ENCODE measurements at places on chromosomes 6 and 20.
A peak's percentile ranks its signal among the peaks of the same experiment; 100 is the strongest.

DNA sequence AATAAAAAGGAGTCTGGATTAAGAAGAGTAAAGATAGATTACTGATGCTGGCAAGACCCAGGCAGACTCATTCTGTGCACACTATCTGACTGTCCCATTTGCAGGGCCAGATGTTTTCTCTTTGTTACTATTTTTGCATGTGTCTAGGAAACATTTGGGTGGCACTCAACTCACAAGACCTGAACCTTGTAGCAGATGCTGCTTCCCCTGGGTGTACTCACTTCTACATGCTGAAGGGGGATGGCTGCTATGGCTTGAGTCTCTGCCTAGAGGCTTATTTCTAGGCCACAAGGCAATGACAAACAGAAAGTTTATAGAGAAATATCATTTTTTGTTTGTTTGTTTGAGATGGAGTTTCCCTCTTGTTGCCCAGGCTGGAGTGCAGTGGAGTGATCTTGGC, 351.4 kb downstream of the FOXA2 start:
- DNase-seq: no peak

GRCh38 chr6:128479048-128479666, 41.2 kb downstream of the PTPRK start:
- no peak for DNase-seq

GRCh38 chr6:108621117-108621516, 60.4 kb downstream of the FOXO3 start:
- DNase-seq: no peak

DNA sequence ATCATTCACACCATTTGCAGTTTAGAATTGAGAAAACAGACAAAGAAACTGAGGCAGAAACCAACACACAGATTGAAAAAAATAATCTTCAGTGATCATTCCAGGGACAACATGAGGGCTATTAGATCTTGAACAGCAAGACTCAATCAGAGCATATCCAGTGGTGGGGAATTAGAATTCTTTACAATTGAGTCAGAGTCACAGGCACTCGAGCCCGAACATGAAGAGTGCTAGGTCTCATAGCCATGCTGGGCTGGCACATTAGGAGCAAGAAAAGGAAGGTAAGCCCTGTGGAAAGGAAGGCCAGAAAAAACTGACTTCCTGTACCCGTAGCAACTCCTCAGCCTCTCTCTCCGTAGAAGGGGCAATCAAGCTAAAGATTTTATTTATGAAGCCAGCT, 419.9 kb downstream of the HAO1 start:
- no peak for DNase-seq

DNA sequence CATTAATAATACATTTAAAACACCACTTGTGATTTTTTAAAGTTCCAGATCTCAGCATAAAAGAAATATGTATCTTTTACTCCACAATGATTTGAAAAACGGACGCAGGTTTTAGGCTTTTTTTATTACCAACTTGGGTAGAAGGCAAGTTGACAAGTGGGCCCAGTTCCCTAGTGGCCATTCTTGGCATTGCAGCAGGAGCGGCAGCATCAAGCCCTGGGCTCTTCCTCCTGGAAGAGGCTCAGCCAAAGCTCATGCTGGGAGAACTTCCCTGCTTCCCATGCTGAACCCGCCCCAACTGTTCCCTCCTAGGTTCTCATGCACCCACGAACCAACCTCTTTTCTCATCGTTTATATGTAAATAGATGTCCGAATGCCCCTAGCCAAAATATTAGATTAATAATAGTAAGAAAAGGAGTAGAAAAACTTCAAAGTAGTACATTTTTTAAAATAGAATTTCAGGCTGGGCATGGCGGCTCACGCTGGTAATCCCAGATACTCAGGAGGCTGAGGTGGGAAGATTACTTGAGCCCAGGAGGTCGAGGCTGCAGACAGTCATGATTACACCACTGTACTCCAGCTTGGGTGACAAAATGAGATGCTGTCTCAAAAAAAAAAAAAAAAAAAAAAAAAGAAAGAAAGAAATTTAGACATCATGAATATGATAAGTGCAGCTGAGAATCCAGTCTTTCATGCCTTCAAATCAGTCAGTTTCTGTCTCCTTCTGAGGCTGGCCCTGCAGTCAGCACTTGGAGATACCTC, 18.2 kb upstream of the MYB start:
- DNase-seq: no peak

- DNase-seq: no peak
Observed at GRCh38 chr6:119133400-119133799, 54.9 kb upstream of the FAM184A start.

DNA sequence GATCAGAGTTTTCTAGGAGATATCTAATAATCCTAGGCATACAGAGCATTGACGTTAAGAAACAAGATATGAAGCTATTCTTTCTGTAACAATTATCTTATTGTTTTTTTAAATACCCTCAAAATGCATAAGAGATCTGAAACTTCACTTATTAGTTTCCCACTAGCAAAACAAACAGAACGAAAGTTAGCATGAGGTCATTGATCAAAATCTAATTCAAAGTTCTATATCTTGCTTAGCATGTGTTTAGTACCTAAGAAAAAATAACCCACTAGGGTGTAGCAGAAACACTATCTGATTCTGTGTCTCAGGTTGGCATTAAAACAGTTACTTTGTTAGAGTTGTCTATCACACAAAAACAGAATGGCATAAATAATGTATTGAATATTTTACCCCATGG, 1288.4 kb downstream of the EPHA7 start:
- no peak for DNase-seq

DNA sequence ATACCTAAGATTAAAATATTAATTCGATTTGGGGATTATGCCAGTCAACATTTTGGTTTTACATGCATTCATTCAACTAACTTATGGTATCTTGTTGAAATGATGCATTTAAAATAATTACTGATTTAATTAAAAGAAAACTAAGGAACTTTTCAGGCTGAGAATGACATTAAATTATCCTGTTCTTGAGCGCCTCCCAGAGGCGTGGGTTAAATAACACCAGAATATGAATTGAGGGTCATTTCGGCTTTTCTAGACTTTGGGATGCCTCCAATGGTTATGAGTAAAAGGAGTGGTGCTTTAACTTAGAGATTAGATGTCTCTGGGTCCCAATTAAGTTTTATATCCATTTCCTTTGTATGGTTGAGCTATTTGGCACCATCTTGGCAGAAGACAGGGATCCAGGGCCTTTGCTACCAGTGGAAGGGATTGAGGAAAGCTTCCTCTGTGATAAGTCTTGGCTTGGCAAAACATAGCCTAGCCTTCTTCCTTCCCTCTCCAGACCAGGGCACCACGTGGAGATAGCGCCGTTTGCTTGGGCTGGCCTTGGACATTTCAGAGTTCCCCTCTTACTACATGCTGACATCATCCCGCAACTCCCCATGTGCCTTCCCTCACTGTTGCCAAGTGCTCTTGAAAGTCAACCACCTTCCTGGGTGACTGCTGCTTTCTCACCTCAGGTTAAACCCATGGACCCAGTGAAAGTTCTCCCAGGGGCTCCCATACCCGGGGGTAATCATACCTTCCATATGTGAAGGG, 28.7 kb downstream of the GNAS start:
- no peak for DNase-seq

DNA sequence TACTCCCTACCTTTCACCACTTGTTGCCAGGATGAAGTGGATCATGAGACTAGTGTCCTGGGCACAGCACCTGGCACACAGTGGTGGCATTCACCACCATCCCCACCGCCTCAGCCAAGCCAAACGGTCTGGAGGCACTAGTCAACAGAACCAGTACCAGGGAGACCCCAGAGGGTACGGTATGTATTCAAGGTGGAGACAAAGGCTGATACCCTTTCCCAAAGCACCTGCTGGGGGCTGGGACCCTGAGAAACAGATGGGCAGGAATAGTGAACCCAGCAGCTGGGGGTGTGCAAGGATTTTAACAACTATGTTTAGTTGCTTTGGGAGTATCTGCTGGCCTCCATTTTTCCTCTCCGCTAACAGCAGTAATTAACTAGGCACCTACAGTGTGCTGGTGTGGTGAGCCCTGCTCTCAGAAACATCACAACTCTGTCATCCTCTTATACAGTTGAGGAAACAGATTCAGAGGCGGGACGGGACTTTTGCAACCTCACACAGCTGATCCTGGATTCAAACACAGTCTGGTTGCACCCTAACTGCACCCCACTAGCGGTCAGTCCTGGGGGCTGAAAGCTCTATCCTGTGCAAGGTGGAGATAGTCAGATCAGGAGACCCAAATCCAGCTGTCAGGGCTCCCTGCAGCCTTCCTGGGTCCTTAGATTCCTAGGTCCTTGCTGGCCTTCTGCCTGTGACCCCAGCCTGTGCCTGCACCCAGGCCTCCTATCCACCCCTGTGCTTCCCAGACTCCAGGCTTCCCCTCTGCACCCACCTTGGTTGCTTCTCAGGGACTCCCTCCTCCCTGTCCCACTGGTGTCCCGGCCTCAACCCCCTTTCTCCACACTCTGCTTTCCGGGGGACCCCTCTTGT, 1.2 kb downstream of the SNTA1 start:
- DNase-seq: peak; percentile 36

GRCh38 chr6:41713159-41713649, 22.2 kb downstream of the TFEB start:
- DNase-seq: no peak

GRCh38 chr6:122730775-122731386, 48.6 kb upstream of the FABP7 start:
- DNase-seq: no peak

DNA sequence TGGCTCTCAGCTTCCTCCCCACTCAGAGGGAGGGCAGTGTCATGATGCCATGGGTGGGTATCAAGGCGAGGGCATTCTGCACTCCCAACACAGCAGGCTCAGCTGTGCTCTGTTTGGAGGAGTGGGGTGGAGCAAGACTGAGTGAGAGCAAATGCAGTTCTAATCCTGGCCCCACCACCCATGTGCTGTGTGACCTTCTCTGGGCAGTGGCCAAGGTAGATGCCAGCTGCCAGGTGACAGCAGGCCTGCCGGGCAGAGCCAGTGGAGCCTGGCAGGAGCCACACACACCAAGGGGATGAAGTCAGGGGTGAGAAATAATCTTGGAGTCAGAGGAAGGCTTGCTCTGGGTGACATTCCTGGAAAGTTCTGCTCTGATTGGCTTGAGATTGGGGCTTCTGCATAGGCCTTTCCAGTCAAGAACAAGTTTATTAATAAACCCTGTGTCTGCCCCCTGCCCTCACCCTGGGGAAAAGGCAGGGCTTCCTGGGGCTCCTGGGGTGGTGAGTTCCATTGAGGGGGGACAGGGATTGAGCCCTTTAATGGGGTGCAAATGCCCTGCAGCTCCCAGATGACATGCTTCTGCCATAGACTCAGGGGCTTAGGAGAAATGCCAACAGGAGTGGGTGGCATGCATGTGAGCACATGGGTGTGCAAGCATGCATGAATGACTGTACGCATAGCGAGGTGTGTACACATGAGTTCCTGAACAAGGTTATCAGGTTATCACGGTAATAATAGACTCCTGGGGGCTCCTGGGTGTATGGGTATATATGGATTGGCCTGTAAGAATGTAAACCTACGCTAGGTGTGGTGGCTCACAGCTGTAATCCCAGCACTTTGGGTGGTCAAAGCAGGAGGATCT, 134.2 kb downstream of the MRPL14 start:
- DNase-seq: no peak

DNA sequence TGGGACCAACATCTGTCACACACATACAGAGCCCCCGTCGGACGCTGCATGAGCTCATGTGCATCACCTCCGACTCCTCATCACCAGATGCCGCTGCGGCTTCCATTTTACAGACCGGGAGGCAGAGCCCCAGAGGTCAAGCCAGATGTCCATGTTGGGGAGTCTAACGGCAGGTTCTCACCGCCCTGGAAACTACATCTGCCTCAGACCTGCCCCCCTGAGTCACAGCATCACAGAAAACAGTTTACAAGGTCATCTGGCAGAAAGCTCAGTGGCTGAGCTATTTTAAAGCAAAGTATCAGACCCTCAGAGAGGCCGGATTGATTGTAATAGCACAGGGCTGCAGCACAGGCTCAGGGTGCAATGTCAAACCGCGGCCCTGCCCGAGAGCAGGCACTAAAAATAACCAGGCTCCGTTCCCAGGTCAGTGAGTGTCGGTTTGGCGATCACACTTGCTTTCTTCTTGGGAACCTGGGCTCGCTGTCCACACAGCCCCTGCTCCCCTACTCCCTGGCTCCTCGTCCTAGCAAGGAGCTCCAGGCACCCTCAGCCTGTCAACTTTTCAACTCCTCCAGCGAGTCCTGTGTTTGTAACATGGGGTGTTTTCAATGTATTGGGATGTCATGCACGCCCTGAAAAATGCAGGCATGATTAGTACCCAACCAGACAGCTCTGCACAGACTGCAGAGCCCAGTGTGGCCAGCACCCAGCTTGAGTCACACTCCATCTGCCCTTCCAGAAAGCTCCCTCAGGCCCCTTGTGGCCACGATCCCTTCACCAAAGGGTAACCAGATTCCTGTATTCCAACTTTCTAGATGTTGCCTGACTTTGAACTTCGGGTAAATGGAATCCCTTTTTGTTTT, 264.5 kb downstream of the CDH4 start:
- no peak for DNase-seq

- no peak for DNase-seq
Observed at GRCh38 chr20:50346374-50347283, 156.0 kb downstream of the CEBPB start.

- DNase-seq: no peak
Observed at GRCh38 chr6:36829919-36830544, 9.2 kb downstream of the CPNE5 start.

GRCh38 chr20:36950414-36951197, 902 bp downstream of the SAMHD1 start:
- peak; percentile 24 for DNase-seq

- no peak for DNase-seq
Observed at GRCh38 chr6:52590152-52590891, 13.5 kb upstream of the TRAM2 start.

DNA sequence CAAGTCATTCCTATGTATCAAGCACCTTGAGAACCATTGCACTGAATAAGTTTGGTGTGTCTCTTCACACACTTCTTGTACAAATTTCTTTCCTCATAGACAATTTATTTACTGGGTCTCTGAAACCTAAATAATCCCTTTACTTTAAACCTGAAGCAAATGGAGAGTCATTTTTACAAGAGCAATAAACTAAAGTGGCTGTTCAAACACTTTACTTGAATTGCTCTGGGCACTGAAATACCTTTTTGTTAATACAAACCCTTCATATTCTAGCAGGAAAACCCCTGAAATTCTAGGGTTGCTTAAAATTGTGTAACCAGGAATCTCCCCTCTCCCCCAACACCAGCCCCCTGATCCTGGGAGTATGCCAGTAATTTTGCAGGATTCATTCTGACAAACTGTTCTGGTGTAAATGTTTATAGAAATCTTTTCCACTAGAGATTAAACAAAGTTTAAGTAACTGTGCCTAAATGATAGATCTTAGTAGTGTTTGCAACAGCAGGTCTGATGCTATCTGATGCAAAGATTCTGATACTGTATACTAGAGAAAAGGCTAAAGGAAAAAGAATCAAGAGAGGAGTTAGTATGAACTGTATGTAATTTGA, 13.4 kb downstream of the RSPO3 start:
- no peak for DNase-seq
